Aorta (tissue), 5 donors: ENCODE measurements at places on chromosomes 1 and 21. TPM values are rescaled to one million over a fixed set of nuclear protein-coding genes. Genes with fewer than 3 reads are reported as not detected.

Gene CNKSR1
- total RNA-seq = 1.5 TPM

Gene TNFAIP8L2
- total RNA-seq = 4.1 TPM

Gene HRNR
- total RNA-seq = not detected

Gene TNFRSF8
- 0.88 TPM for total RNA-seq

Gene RGS8
- 0.10 TPM for total RNA-seq

Gene TNFRSF18
- 1.1 TPM for total RNA-seq

Gene DNASE2B
- not detected for total RNA-seq

Gene SDHC
- 103 TPM for total RNA-seq

GRCh38 chr1:70117046-70117445 lies 88.3 kb downstream of the LRRC40 start:
- DNase-seq = no peak

- DNase-seq = no peak
Observed at GRCh38 chr1:53089478-53090226, 27.6 kb downstream of the PODN start.

DNA sequence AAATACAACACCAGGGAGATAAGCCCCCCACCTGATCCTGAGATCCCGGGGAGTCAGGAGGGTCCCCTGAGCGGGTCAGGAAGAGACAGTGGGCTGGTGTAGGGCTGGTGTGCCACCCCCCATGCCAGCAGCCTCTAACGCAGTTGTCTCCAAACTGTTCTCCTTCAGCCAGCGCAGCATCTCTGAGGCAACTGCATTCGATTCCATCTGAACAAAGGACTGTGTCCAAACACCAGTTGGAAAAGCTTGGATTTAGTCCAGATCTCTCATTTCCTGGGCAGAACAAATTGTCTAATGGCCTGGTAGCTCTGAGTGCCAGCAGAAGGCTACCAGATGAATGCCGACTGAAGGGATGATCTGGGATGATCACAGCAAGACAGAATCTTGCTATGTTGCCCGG lies 44.1 kb upstream of the EIF4G3 start:
- DNase-seq = no peak

DNA sequence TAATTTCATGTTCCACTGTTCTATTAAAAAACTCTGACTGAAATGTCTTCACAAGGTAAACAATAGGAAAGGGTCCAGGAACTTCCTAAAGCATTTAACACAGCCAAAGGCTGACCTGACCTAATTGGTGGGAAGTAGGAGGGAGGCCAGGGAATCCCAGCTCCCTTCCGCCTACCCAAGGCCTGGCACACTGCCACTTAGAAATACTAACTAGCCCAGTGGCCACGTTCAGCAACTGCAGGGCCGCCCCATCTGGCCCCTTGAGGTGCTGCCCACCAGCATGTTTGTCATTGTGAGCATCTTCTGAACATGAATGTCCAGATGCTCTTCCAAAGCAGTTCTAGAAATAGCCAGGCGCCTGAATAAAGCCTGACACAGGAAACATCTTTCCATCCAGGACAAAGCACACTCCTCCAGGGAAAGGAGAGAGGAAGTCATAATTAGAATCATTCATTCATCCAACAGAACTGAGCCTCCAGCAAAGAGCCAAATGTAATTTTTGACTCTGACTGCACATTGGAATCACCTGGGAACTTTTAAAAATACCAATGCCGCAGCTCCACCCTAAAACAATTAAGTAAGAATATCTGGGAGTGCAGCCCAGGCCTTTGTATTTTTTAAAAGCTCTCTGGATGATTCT lies 44.6 kb upstream of the BCL9 start:
- DNase-seq = no peak

DNA sequence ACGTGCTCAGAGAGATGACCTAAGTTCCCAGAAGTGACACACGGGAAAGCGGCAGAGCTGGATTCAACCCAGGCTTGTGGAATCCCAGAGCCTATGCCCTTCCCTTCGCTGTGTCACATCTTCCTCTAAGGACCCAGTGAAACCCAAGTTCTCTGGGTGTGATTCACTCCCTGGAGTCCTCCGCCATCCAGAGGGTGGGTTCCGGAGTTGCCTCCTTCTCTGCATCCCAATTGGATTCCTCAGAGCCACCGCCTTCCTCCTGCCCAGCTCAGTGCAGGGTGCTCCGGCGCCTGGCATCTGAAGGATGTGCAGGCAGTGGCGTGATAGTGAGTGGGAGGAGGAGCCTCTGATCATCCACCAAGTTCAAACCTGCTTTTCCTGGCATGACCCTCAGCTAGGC lies 20.7 kb upstream of the RCC2 start:
- no peak for DNase-seq

GRCh38 chr1:16984717-16985116 lies 4.3 kb upstream of the MFAP2 start:
- peak; percentile 95 for DNase-seq

GRCh38 chr1:192832492-192832891 lies 23.7 kb downstream of the RGS2 start:
- DNase-seq = no peak

- DNase-seq = no peak
Observed at GRCh38 chr1:7678491-7679158, 92.5 kb upstream of the VAMP3 start.

GRCh38 chr1:91141858-91142257 lies 120.0 kb upstream of the ZNF644 start:
- no peak for DNase-seq

DNA sequence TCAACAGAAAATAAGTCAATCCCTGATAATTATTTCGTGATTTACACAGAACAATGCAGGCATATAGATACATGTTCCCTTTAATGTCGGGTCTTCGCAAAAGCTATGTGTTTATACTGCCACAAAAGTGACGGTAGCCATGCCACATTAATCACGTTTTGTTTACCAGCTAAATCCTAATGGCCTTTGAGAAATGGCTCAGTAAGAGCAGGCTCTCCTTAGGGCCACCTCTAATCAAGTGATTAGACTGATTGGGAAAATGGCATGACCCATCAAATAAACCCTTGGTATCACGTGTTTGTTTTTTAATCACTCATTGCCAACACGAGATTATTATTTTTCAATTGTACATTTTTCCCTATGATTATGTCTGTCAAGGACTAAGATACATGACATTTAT lies 102.0 kb upstream of the USP25 start:
- no peak for DNase-seq

DNA sequence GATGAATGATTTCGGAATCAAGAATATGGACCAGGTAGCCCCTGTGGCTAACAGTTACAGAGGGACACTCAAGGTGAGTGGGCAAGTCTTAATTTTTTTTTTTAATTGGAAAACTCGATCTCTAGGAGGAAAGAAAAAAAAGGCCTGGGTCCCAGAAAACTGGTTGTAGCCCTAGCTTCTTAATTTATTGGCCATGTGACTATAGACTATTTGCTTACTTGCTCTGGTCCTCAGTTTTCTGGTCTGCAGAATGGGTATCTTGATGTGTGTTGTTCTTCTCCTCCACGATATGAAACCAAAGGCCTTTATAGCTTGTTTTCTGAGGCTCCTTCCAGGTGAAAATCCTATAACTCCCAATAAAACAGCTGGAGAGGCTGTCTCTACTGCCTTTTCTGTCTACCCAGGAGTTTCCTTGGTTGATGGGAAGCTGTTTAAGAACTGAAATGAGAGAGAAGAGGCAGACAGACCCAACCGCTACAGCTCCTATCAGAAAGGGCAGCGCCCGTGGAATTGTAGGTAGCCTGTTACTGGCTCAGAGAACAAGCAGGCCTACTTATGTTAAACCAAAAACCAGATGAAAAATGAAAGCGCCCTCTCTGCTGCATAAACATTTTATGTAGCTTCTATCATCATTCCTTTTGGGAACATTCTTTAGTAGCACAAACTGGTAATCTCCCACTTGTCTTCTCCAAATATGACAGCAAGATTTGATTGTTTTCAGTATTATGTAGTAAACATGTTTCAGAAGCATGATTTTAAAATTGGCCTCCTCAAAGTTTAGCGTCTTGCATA lies 4.5 kb downstream of the ETS2 start:
- no peak for DNase-seq
